Esophagus muscularis mucosa (tissue), 4 donors: ENCODE measurements at places on chromosomes 2 and 18. TPM values are rescaled to one million over a fixed set of nuclear protein-coding genes. Genes with fewer than 3 reads are reported as not detected.

GRCh38 chr2:207601774-207602173 is 23.4 kb downstream of the METTL21A start:
- no peak for DNase-seq

- DNase-seq, result no peak
Observed at GRCh38 chr2:222862106-222862908, 1.5 kb downstream of the ACSL3 start.

DNA sequence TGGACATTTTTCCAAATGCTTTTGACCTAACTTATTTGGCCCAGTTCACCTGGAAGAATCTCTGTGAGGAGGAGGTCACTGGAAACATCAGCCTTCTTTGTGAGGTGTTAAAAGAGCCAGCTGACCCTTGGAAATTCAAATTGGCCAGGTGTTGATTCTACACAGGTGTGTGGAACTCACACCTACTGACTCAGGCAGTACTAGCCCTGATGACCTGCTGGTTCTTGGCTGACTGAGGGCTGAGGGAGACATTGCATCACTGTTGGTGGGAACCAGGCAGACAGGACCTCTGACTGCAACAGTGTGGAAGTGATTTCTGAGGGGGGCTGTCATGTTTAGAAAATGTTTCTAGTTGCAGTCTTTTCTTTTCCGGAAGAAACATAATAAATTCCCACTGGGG is 242.2 kb upstream of the LRRTM1 start:
- DNase-seq, result no peak

The CCDC68 gene
- total RNA-seq, result 2.6 TPM

GRCh38 chr2:96113367-96113677 is 3.0 kb downstream of the ADRA2B start:
- DNase-seq, result no peak

The CBLN2 gene
- not detected for total RNA-seq

DNA sequence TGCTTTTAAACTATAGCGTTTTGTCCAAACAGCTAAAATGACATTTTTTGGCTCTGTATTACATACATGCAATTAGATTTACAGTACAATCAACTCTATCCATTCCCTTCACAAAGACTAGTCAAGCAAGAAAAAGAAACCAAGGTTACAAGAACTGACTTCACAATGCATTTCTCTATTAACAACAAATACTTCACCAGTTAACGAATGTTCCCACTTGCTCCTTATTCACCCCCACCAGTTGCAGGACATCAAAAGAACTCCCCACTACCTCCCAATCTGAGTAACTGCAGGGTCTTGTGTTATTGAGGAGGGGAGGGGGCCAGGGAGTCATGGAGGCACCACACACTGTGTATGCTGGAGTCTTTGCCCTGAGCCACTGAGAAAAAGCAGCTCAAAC is 34.9 kb downstream of the LAMA1 start:
- DNase-seq, result peak; percentile 12

GRCh38 chr2:44389895-44390294 is 28.1 kb downstream of the CAMKMT start:
- no peak for DNase-seq

DNA sequence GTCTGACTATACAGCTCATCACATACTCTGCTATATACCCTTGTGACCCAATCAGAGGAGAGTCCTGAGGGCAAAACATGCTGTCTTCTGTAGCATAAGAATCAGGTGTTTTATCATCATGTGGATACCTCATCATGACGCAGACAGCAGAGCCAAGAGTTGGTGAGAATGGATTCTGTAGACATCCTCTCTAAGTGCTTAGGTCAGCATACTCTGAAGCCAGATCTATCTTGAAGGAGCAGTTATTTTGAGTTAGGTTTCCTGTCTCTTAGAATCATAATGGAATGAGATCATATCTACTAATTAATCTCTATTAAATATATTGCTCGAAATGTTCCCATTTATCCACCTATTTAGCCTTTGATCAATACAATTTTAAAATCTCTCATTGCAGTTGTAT is 190.2 kb upstream of the KCNH7 start:
- no peak for DNase-seq

The TUBA4B gene
- not detected for total RNA-seq

The MDH1B gene
- total RNA-seq, result 0.42 TPM

The TLX2 gene
- not detected for total RNA-seq

GRCh38 chr18:2656981-2657512 is 1.5 kb downstream of the SMCHD1 start:
- no peak for DNase-seq

DNA sequence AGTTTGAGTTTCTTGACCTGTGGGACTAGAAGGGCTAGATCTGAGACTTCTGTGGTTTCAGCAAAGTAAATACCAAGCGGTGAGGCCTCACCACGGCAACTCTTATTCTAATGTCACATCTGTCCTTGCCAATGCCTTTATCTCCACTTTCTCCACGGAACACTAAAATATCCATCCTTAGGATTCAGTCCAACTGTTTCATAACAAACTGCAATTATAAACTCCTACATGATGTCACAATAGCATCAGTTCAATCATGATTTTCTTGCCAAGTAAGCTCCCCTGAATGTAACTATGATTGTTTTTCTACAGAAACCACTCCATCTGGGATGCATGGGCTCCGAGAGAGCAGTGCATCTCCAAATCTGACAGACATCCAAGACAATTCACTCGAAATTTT is 79.6 kb downstream of the LRATD1 start:
- no peak for DNase-seq

The CCDC102B gene
- 6.8 TPM for total RNA-seq

- DNase-seq, result peak; percentile 62
Observed at GRCh38 chr2:19846030-19846429, 55.8 kb downstream of the TTC32 start.

- DNase-seq, result no peak
Observed at GRCh38 chr2:238494573-238494961, 67.8 kb downstream of the ASB1 start.

The ABHD1 gene
- not detected for total RNA-seq

The ANKRD30BL gene
- not detected for total RNA-seq

DNA sequence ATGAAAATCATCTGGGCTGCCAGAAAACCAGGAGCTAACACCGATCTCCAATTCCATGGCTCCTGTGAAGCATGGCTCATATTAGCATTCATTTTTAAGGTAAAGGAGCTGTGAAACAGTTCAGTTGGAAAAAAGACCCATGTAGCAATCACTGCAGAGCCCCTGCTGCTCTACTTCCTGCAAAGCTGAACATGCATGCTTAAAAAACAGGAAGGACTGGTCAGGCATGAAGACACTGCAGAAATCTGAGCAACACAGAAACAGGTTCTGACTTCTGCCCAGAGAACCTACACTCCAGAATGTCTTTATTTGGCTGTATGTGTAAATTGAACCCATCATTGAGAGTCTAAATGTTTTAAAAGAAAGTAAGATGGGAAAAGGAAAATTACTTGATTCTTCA is 950.6 kb downstream of the DCDC2C start:
- no peak for DNase-seq

DNA sequence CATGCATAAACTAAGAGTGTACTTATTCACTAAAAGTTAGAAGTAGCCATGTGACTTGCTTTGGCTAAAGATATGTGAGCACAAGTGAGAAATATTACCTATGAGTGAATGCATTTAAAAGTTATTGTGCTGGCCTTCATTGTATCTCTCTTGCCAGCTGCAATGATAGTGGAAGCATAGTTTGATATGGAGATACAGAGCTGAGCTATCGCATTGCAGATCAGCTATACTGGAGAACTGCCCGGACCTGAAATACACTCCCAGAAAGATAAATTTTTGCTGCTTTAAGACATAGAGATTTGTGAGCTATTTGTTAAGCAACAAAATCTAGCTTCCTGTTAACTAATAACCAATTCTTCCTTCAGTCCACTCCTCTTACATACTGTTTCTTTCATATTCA is 571.1 kb downstream of the CPS1 start:
- DNase-seq, result no peak

The ABCG5 gene
- not detected for total RNA-seq

The PSMA8 gene
- not detected for total RNA-seq

The GAREM2 gene
- 2.5 TPM for total RNA-seq

GRCh38 chr18:46174342-46175041 is 70.3 kb downstream of the HAUS1 start:
- no peak for DNase-seq

DNA sequence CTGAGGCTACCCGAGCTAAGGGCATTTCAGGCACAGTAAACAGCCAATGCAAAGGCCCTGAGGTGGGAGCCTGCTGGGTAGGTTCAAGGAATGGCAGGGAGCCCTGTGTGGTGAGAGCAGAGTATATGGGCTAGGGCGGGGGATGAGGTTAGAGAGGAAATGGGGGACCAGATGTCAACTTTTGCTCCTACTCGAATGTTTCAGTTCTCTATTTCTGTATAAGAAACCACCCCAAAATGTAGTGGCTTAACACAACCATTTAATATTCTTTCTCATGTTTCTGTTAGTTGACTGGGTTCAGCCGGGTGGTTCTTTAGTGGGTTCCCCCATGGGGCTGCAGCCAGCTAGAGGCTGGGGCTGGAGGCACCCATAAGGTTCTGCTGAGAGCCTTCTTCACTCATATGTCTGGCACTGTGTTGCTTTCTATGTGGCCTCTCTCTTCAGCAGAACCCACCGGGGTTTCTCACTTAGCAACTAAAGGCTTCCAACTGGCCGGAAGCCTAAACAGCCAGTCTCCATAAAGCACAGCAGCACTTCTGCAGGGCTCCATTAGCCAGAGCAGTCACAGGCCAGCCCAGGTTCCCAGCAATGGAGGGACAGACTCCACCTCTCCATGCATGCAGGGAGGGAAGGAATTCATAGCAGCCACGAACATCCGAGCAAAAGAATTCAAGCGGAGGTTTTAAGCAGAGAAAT is 5.6 kb upstream of the ATOH8 start:
- DNase-seq, result no peak

The TMEM17 gene
- 2.5 TPM for total RNA-seq

DNA sequence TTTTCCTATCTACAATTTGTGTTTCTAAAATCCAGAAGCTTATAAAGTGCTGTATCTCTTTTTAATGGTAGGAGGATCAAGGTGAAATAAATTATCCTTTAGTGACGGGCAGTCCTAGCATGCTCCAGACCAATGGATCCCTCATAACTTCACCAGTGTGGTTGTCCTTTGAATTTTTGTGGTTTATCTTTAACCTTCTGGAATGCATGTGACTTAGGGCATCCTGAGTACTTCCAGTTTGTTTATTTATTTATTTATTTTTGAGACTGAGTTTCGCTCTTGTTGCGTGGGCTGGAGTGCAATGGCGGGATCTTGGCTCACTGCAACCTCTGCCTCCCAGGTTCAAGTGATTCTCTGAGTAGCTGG is 40.4 kb downstream of the NUP35 start:
- DNase-seq, result no peak

DNA sequence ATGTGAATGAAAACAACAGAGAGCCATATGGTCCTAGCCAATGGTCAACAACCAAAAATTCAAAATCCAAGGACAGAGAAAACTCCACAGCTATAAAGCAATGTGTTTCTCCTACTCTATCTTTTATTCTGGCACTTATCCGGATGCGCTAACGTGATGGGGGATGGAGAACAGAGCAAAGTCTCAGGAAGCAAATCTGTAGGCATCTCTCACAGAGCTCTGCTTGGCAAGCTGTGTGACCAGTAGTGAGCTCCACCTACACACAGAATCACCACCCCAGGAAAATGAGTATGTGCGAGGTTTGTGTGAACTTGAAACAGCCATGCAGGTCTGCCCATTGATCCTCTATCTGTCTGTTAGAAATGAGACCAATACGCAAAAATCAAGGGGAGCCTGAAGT is 584.3 kb downstream of the BCL11A start:
- no peak for DNase-seq

- DNase-seq, result no peak
Observed at GRCh38 chr2:85769983-85770362, 16.2 kb downstream of the ATOH8 start.

The LONRF2 gene
- total RNA-seq, result 45.1 TPM

GRCh38 chr2:21401022-21401698 is 277.4 kb downstream of the TDRD15 start:
- no peak for DNase-seq

DNA sequence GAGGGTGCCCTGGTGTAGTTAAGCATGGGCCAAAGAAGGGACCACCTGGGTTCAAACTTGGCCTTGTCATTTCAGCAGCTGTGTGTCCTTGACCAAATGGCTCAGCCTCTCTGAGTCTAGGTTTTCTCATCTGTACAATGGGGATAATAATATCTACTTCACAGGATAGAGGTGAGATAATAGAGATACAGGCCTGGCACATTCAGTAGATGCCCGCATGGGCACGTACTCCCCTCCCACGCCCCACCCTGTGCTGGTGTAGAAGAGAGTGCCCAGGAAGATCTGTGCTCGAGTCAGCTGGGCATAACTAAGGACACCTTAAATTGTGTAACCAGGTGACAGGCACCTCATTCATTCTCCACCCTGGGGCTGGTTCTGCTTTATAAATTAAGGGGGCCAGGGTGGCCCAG is 8.4 kb upstream of the TMEM185B start:
- DNase-seq, result no peak

The MYO1B gene
- 16.9 TPM for total RNA-seq

- peak; percentile 88 for DNase-seq
Observed at GRCh38 chr18:26459340-26459739, 89.0 kb downstream of the KCTD1 start.

- no peak for DNase-seq
Observed at GRCh38 chr2:12176623-12177454, 430.4 kb downstream of the LPIN1 start.

DNA sequence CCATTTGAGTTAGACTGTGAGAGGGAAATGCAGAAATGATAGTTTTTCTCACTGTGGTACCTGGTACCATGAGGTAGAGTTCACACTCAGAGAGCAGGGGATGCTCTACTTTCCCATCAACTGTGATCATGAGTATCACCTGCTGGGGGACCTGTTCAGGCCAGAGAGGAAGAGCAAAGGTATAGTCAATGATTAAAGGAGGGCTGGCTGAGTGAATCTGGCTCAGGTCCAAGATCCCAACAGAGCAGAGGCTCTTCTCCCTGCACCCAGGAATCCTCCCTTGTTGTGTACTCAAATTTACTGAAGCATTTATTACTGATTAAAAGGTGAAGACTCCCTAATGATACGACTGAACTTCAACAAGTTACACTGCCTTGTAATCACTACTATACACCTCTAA is 104.6 kb upstream of the CHRNA1 start:
- no peak for DNase-seq

- DNase-seq, result no peak
Observed at GRCh38 chr2:183010112-183010511, 28.1 kb downstream of the NCKAP1 start.
